ENCODE measurements at places on chromosomes 2 and 18. TPM values are rescaled to one million over a fixed set of nuclear protein-coding genes. Genes with fewer than 3 reads are reported as not detected.

Gene NAT8
- not detected for total RNA-seq

Gene DHRS9
- total RNA-seq, result not detected

Gene CAVIN2
- not detected for total RNA-seq

Gene XIRP2
- not detected for total RNA-seq

Gene CWC22
- 22.1 TPM for total RNA-seq

Gene POTEC
- total RNA-seq, result not detected

Gene SRBD1
- total RNA-seq, result 23.9 TPM

Gene UGT1A4
- total RNA-seq, result not detected

Gene SLC9A4
- 0.11 TPM for total RNA-seq

Gene RBKS
- 0.86 TPM for total RNA-seq

Gene FAM124B
- 4.7 TPM for total RNA-seq

Gene MFSD2B
- total RNA-seq, result 0.09 TPM

Gene CHRNG
- not detected for total RNA-seq

Gene MAPK4
- not detected for total RNA-seq

Gene CTAGE1
- not detected for total RNA-seq

Gene MEIS1
- total RNA-seq, result not detected

Gene TMEM17
- total RNA-seq, result 0.14 TPM

Gene HOXD13
- total RNA-seq, result not detected

Gene IGFBP5
- not detected for total RNA-seq
